Cortex of kidney (tissue), 1 donor: ENCODE measurements at places on chromosomes 16 and 17.

- no peak for DNase-seq
Measured at GRCh38 chr17:81246679-81247338, 7.7 kb downstream of the NDUFAF8 start.

DNA sequence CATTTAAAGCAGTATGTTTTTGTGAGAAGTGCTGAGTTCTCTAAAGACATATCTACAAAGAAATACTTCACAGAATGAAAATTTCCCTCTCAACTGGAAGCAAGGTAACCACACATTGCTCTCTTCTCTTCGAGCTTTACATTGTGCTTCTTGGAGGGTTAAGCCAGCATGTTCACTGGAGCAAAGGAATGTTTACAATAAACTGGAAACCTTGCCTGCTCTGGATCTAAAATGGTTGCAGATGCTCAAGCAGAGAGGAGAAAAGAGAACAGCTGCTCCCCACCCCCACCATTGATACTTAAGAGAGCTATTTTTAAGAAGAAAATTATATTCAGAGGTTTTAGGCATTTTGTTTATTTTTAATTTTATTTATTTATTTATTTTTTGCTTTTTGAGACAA, 213.1 kb downstream of the CEP112 start:
- no peak for DNase-seq

GRCh38 chr17:81400154-81400977, 5.1 kb downstream of the BAHCC1 start:
- no peak for DNase-seq

- DNase-seq, result no peak
Measured at GRCh38 chr16:29738514-29738913, 7.3 kb downstream of the C16orf54 start.

DNA sequence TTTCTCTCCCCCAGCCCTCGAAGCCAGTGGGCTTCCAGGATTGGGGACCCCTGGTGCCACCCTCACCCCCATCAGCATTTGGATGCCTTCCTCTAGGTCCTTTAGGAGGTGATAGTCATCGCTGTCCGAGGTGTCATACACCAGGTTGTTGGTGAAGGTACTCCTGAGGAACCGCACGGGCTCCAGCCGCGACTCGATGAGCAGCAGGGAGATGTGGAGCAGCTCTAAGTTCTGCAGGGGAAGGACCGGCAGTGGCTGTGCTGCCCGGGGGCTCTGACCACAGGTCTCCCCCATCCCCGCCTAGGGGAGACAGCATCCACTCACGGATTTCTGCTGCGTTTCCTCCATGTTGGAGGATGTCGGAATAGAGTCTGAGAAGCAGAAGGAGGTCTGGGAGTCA, 962 bp downstream of the CSHL1 start:
- no peak for DNase-seq

GRCh38 chr17:73482894-73483293, 161.4 kb downstream of the SDK2 start:
- DNase-seq, result no peak

DNA sequence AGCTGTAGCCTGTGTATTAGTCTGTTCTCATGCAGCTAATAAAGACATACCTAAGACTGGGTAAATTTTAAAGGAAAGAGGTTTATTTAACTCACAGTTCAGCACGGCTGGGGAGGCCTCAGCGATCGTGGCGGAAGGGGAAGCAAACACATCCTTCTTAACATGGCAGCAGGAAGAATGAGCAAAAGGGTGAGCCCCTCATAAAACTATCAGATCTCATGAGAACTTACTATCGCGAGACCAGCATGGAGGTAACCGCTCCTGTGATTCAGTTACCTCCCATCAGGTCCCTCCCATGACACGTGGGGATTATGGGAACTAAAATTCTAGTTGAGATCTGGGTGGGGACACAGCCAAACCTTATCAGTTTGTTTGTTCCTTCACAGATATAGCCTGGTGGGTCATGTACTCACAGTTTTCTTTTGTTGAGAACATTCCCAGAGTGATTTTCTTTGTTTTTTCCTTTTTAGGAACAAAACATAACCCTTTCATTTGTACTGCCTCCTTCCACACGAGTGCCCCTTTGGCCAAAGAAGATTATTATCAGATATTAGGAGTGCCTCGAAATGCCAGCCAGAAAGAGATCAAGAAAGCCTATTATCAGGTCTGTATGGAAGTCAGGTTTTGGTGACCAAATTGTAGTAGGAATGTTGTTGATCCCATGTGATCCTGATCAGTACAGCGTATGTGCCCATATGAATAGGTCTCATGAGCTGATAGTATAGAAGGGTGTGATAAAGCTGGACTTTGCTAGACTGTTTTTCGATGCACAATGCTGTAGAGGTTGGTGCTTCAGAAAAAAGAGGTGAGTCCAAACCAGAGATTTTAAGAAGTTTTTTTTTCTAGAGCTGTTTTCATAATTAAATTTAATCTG, 8.5 kb downstream of the DNAJA3 start:
- no peak for DNase-seq

- DNase-seq, result no peak
Measured at GRCh38 chr17:42743595-42744282, 1.1 kb downstream of the EZH1 start.

GRCh38 chr16:56317998-56318826, 107.1 kb downstream of the AMFR start:
- no peak for DNase-seq

DNA sequence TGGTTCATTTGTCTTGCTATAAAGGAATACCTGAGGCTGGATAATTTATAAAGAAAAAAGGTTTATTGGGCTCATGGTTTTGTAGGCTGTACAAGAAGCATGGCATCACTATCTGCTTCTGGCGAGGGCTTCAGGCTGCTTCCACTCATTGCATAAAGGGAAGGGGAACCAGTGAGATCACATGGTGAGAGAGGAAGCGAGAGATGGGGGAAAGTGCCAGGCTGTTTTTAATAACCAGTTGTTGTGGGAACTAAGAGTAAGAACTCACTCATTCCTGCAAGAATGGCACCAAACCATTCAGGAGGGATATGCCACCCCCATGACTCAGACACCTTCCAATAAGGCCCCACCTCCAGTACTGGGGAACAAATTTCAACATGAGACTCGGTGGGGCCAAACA, 24.3 kb downstream of the SPECC1 start:
- DNase-seq, result no peak

DNA sequence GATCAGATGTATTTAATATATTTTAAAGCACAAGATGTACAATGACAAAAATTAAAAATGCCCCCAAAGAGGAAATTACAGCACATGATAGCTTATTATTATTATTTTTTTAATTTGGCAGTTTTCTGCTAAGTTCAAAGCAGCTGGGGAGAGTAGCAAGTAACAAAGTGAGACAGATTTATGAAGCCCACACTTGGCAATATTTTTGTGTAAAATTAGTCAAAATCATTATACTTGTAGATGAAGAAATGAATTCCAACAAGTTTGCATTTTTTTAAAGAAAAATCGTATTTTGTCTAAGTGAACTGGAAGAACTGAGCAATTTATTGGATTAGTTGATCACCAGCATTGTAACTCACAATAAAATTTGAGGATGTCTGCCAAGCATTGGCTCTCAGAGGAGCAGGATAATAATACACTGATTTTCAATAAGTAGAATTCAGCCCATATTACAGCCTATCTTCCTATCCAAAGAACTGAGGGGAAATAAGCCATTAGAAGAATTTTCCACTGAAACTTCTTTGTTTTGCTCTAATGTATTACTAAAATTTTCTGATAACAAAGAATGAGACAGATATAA, 215.6 kb downstream of the MAP2K6 start:
- DNase-seq, result no peak

GRCh38 chr16:17303101-17303500, 167.7 kb downstream of the XYLT1 start:
- no peak for DNase-seq

DNA sequence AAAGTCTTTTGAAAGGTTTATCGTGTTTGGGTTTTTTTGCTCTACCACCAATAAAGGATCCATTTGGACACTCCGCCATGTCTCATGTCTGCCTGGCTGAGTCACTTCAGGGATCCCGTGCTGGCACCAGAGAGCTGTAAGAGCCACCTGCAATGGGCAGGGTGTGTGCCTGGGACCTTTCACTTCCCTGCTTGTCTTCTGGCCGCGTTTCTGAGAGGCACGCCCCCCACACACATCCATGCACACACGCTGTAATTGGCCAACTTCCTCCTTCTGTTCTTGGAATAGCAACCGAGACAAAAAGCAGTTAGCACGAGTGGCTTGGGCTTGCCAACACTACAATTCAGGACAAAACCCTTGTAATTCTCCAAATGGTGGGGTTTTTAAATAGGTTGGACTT, 9.8 kb upstream of the SOST start:
- no peak for DNase-seq
